ENCODE measurements at places on chromosomes 3 and 15.
A peak's percentile ranks its signal among the peaks of the same experiment; 100 is the strongest.

DNA sequence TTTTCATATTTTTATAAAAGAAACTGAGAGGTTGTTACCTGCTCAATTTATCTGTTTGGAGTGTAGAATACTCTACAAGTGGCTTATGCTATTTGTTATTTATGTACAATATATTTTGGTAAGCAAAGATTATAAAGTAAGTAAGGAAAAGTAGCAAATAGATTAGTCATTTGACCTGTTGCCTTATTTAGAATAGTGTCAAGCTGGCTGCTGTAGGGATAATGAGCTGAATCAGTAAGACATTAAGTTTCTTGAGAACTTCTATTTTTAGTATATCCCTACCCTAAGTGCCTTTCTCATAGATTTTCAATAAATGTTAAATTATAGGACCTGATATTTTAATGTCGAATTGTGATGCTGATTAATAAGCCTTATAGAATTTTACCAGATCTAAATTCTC lies 37.2 kb downstream of the ECT2 start:
- no peak for DNase-seq
- H3K27ac ChIP-seq: no peak overlapping the region
- no peaks in the 10 kb centered on the region for H3K27me3 ChIP-seq
- H3K4me3 ChIP-seq: no peak overlapping the region
- peaks cover 93% of the 10 kb centered on the region for H3K36me3 ChIP-seq

DNA sequence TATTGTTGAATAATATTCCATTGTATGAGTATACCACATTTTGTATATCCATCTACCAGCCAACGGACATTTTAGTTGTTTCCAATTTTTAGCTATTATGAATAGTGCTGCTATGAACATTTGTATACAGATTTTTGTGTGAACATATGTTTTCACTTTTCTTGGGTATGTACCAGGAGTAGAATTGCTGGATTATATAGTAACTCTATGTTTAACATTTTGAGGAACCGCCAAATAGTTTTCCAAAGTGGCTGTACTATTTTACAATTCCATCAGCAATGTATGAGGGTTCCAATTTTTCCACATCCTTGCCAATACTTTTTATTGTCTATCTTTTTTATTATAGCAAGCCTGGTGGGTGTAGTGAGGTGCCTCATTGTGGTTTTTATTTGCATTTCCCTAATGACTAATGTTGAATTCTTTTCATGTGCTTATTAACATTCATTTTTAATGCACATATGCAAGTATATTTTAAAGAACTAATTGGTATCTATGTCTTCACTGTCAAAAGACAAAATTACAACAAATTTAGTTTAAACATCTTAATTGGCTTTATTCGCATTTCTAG lies 77.5 kb upstream of the PIAS1 start:
- H3K36me3 ChIP-seq: no peaks in the 10 kb centered on the region
- DNase-seq: no peak
- no peak overlapping the region for H3K4me3 ChIP-seq
- H3K27me3 ChIP-seq: no peaks in the 10 kb centered on the region
- no peaks in the 10 kb centered on the region for H3K4me1 ChIP-seq

DNA sequence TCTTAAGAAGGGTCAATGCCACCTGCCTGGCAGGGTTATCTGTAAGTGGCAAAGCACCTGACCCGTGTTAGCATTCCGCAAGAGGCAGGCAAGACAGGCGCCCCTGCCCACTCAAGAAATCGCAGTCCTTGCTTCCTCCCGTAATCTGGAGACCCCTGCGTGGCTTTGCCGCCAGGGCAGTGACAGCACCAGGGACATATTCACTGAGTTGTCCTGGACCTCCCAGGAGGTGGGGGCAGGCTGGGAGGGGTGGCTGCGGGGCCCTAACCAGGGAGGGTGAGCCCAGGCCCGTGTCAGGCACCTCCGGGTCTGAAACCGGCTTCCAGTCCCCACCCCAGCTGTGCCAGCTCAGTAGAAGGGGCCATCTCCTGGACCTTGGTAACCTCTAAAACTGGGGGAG lies 15.8 kb upstream of the SEC13 start:
- no peak for DNase-seq
- H3K27ac ChIP-seq: no peak overlapping the region
- H3K4me3 ChIP-seq: no peak overlapping the region
- H3K36me3 ChIP-seq: no peaks in the 10 kb centered on the region
- H3K4me1 ChIP-seq: peaks cover 27% of the 10 kb centered on the region

- H3K4me3 ChIP-seq: no peak overlapping the region
- no peaks in the 10 kb centered on the region for H3K36me3 ChIP-seq
- no peaks in the 10 kb centered on the region for H3K4me1 ChIP-seq
- no peak overlapping the region for H3K27ac ChIP-seq
- H3K27me3 ChIP-seq: no peaks in the 10 kb centered on the region
These were observed 64.6 kb downstream of the PEAK1 start for GRCh38 chr15:77355321-77355720.

DNA sequence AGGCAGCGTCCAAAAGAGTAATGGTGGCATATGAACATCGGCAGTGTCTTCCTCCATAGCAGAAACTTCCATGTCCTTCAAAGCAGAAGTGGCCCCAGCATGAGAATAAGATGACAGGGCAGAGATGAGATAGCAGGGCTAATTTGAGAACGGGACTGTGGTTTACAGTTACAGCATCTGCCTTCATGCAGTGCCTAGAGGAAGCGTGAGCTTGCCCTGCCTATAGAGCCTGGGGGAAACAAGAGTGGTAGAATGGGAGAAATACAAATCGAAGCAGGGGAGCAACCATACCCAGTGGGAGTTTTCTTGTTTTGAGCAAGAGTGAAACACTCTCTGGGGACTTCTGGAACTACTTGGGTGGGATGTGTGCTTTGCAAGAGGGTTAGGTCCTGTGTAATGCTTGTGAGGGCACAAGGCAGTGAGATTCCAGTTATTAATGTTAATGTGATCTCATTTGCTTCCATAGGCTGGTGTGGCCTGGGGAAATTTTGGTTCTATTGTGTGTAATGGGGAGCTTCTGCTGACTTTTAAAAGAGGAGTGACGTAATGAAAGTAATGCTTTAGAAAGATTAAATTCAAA lies 616.9 kb downstream of the ZIC1 start:
- H3K36me3 ChIP-seq: no peaks in the 10 kb centered on the region
- no peaks in the 10 kb centered on the region for H3K4me1 ChIP-seq
- DNase-seq: no peak
- H3K27ac ChIP-seq: no peak overlapping the region

DNA sequence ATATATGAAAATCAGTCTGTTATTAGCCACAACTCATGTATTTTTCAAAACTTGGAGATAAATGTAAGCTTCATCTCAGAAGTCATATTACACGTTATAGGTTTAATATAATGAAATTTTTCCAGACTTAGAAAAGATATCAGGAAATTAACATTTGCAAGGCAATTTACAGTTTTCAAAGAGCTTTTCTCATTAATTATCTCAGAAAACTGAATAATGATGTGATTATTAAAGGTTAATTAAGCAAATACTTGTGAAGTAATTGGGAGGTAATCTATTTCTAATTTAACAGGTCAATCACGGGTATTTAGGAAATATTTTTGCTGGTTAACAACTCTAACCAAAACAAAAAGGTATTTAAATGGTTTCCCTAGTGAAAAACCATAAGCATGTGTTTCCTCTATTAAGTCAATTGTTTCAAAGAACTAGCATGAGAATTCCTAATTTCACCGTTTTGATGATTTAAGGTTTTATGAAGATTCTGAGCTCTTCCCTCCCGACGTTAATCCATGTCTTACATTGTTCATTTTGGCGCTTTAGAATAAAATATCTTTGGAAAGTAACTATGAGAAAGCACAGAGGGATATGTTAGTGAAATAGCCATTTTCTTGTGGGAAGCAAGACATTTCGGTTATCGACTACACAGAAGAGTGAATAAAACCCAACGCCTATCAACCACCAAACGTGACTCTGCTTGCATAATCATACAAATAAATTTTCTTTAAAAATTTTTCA lies 1.5 kb upstream of the NEO1 start:
- no peaks in the 10 kb centered on the region for H3K36me3 ChIP-seq
- peaks cover 15% of the 10 kb centered on the region for H3K27me3 ChIP-seq
- peaks cover 4% of the 10 kb centered on the region for H3K4me1 ChIP-seq
- no peak for DNase-seq
- H3K27ac ChIP-seq: no peak overlapping the region
- H3K4me3 ChIP-seq: no peak overlapping the region

DNA sequence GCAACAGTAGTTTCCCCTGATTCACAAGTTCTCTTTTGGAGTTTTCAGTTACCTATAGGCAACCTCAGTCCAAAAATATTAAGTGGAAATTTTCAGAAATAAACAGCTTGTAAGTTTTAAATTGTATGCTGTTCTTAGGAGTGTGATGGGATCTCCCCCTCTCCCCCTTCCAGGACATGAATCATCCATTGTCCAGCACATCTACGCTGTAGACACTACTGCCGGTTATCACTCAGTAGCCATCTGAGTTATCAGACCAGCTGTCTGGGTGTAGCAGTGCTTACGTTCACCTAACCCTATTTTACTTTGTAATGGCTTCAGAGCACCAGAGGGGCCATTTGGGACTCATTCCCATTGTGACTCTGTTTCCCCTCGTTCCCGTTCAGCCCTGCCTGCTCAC lies 96.7 kb upstream of the PLXNA1 start:
- H3K36me3 ChIP-seq: no peaks in the 10 kb centered on the region
- peak; percentile 41 for DNase-seq
- H3K4me3 ChIP-seq: no peak overlapping the region
- H3K4me1 ChIP-seq: peaks cover 26% of the 10 kb centered on the region

DNA sequence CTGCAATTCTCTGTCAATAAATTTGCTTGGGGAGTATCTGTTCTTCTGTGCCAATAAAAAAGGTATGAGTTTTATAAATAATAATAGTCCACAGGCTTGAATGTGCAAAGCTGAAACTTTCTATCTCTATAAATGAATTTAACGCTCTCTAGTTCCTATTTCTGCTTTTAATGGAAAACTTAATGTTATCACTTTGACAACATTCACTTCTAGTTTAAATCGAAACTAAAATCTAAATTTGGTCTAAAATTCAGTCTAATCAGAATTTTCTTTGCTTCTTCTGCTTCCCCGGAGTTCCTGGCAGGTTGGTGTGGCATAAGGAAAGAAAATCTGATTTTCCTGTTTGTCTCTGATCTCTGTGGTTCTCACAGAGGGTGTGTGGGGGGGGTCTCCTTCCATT lies 450.1 kb upstream of the TBL1XR1 start:
- no peak overlapping the region for H3K27ac ChIP-seq
- no peaks in the 10 kb centered on the region for H3K36me3 ChIP-seq
- no peaks in the 10 kb centered on the region for H3K4me1 ChIP-seq

DNA sequence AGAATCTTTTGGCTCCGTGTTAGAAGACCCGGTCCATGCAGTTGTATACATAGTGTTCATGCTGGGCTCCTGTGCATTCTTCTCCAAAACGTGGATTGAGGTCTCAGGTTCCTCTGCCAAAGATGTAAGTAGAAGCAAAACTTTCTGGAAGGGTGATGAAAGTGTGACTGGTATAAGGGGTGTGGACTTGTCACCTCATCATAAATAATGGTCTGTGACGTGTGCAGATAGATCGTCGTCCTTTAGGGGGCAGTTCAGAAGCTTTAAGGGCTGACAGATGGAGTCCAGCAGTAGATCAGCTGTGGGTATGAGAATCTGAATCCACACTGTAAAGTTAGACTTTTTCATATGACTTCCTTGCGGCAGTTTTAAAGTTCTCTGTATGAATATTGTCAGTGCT lies 15.3 kb downstream of the SEC61A1 start:
- no peaks in the 10 kb centered on the region for H3K27me3 ChIP-seq
- peak; percentile 42 for DNase-seq
- H3K4me3 ChIP-seq: no peak overlapping the region
- H3K27ac ChIP-seq: 0 out of 3 replicates have a peak overlapping the region, but pooled peaks have one; percentile 22
- H3K36me3 ChIP-seq: peaks cover 98% of the 10 kb centered on the region

GRCh38 chr15:101217446-101217845 lies 34.4 kb downstream of the CHSY1 start:
- no peaks in the 10 kb centered on the region for H3K4me1 ChIP-seq
- no peaks in the 10 kb centered on the region for H3K36me3 ChIP-seq
- peak; percentile 23 for DNase-seq
- H3K4me3 ChIP-seq: no peak overlapping the region

GRCh38 chr15:82970696-82971095 lies 15.3 kb upstream of the RAMAC start:
- no peak overlapping the region for H3K27ac ChIP-seq
- peaks cover 4% of the 10 kb centered on the region for H3K27me3 ChIP-seq
- H3K4me1 ChIP-seq: no peaks in the 10 kb centered on the region

DNA sequence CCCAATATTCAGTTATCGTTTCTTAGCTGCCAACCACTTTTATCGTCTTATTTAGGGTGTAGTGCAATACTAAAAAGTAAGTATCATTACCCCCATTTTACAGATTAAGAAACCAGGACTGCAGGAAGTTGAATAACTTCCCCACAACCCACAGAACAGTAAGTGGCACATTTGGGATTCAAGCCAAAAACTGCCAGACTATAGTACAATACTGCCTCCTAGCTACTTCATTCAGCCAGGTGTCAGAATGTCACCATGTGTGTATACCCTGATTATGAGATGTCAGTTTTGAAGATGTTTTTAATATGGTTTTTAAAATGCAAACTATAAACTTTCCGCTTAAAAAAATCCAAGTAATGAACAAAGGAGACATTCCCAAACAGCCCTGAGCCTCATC lies 74.2 kb upstream of the PROK2 start:
- H3K27me3 ChIP-seq: no peaks in the 10 kb centered on the region
- H3K27ac ChIP-seq: no peak overlapping the region
- H3K4me3 ChIP-seq: no peak overlapping the region
- no peaks in the 10 kb centered on the region for H3K4me1 ChIP-seq

DNA sequence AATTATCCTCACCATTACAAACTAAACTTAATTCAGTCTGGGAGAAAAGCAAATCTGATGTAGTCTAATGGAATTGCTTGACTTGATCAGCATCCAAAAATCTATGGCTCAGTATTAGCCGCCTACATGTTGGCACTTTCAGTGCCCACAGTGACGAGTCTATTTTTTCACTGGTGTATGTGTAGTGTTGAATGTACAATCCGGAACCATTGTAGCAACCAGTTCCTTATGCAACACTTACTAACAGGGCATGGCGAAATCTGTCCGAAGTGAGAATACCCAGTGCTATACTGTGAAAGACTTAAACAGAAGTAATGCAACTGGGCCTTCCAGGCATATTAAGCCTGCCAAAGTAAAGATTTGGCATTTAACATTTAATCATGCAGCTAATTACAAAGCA lies 18.6 kb downstream of the LRRN1 start:
- no peaks in the 10 kb centered on the region for H3K27me3 ChIP-seq
- H3K27ac ChIP-seq: no peak overlapping the region
- no peaks in the 10 kb centered on the region for H3K4me1 ChIP-seq
- no peak overlapping the region for H3K4me3 ChIP-seq

- no peaks in the 10 kb centered on the region for H3K27me3 ChIP-seq
- H3K4me1 ChIP-seq: no peaks in the 10 kb centered on the region
- no peak overlapping the region for H3K4me3 ChIP-seq
- DNase-seq: no peak
- H3K36me3 ChIP-seq: no peaks in the 10 kb centered on the region
These were observed 483.8 kb downstream of the MECOM start for GRCh38 chr3:169179722-169180121.

DNA sequence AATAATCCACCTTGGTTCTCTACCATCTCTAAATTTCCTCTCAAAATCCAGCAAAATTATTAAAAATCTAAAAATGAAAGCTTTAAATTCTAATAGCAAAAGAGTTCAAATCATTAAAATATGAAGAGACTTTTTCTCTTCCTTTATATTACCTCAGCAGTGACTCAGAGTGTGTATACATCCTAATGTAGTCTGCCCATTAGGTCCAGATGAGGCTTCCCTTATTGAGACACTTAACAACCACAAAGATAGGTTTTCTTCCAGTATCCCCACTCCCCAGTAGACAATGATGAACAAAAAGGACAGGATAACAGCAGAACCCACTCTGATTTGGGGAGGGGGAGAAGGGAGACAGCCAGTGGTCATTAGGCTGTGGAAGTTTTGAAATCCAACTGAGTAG lies 61.5 kb upstream of the DCBLD2 start:
- H3K36me3 ChIP-seq: no peaks in the 10 kb centered on the region
- no peak for DNase-seq
- H3K4me3 ChIP-seq: no peak overlapping the region
- no peak overlapping the region for H3K27ac ChIP-seq
- no peaks in the 10 kb centered on the region for H3K27me3 ChIP-seq
- H3K4me1 ChIP-seq: no peaks in the 10 kb centered on the region

All from K562 (cell line).